Right lobe of liver (tissue), 6 donors: ENCODE measurements at places on chromosomes 11 and 22. TPM values are rescaled to one million over a fixed set of nuclear protein-coding genes. Genes with fewer than 3 reads are reported as not detected.

Gene UBQLN3
- total RNA-seq = not detected

Gene CYP2D6
- 113 TPM for total RNA-seq

Gene CARD16
- total RNA-seq = 10.9 TPM

Gene SLC22A6
- total RNA-seq = not detected

Gene TEAD1
- 28.3 TPM for total RNA-seq

Gene OR2AT4
- total RNA-seq = not detected

Gene KDELR3
- 42.9 TPM for total RNA-seq

Gene EHF
- 3.3 TPM for total RNA-seq

Gene OR52I1
- total RNA-seq = not detected

Gene BTG4
- not detected for total RNA-seq

Gene RAC2
- 12.9 TPM for total RNA-seq
